ENCODE measurements at places on chromosomes 6 and 20.

- DNase-seq = no peak
Measured at GRCh38 chr6:137737836-137738596, 129.0 kb upstream of the TNFAIP3 start.

DNA sequence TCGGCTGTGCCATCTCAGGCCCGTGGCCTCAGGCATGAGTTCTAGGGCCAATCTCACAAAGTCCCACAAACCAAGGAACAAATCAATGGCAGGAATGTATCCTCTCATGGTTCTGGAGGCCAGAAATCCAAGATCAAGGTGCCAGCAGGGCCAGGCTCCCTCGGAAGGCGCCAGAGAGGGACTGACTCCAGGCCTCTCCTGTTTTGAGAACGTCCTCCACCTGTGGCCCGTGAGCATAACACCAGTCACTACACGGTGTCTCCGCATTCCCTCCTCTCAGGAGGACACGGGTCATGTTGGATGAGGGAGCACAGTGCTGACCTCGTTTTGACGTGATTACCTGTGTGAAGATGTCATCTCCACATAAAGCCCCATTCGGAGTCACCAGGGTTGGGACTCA is 45.0 kb upstream of the SMOC2 start:
- DNase-seq = no peak

GRCh38 chr20:32333181-32333987 is 24.7 kb upstream of the ASXL1 start:
- no peak for DNase-seq

GRCh38 chr6:16635810-16636602 is 125.3 kb downstream of the ATXN1 start:
- DNase-seq = no peak

GRCh38 chr6:53889365-53889764 is 94.6 kb downstream of the LRRC1 start:
- DNase-seq = no peak

GRCh38 chr20:36215778-36216177 is 20.5 kb upstream of the AAR2 start:
- no peak for DNase-seq

DNA sequence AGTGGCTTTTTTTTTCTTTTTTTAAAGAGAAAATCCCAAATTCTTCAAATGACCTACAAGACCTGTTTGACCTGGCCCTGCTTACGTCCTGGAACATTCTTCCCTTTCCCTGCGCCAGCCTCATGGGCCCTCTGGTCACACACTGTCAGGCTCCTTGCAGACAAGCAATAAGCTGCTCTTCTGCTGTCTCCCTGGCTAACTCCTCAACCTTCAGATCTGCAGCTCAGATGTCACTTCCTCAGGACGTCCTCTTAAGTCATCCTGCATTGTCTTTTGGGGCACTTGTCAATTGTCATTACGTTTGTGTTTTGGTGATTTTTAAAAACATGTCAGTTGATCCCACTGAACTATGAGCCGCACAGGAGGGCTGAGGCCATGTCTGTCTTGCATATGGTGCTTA is 28.9 kb upstream of the SLC35D3 start:
- no peak for DNase-seq

DNA sequence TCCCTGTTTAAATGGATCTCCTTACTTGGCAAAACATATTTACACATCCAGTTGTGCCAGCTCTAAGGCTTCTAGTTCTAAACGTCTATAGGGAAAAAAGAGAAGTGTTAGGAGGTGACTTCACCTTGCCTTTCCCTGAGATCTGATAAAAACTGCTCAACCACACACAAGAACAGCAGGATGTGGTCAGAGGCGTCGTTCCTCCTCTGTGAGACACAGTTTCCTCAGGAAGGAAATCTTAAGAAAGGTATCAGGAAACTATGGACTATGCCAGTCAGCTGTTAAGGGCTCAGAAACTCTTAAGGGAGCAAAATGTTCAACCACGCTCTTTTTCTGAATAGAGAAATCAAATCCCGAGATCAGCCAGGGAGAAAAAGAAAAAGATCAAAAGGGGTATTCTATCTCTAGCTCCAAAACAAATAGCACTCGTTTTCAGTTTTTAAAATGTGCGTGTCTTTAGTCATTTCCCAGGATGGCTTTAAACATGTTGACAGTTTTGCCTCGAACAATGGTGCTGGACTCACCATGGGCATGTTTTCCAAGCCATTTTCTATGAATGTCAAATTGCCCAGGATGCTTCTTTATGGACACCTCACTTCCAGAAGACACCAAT is 154.5 kb downstream of the HACE1 start:
- no peak for DNase-seq

DNA sequence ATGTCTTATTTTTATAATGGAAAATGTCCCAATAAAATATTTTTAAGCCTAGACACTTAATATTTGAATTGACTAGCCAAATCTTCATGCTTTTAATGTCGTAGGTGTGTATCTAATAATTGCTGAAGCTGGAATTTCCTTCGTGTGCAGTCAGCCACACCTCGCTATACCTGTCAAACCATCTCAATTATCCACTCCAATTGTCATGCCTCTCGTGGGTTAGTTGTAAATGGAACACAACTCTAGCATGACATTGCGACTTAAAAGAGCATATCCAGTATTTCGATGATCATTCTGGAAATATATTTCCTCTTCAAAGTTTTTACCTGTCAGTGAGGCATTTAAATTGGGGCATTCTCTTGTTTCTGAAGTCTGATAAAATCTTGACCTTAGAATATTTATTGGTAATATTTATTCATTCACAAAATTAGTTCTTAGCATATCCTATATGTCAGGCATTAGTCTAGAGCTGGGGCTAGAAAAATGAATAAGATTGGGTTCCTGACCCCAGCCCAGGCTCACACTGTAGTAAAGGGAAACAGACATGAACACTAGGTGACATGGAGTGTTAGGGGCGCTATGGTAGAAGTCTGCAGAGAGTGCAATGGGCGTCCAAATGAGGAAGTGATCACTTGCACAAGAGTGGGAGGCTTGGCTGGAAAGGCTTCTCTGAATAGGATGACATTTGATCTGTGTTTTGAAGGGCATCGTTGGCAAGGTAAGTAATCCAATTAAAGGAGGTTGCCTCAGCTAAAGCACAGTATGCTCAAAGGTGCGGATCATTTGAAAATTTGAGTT is 11.0 kb upstream of the CFAP206 start:
- no peak for DNase-seq

DNA sequence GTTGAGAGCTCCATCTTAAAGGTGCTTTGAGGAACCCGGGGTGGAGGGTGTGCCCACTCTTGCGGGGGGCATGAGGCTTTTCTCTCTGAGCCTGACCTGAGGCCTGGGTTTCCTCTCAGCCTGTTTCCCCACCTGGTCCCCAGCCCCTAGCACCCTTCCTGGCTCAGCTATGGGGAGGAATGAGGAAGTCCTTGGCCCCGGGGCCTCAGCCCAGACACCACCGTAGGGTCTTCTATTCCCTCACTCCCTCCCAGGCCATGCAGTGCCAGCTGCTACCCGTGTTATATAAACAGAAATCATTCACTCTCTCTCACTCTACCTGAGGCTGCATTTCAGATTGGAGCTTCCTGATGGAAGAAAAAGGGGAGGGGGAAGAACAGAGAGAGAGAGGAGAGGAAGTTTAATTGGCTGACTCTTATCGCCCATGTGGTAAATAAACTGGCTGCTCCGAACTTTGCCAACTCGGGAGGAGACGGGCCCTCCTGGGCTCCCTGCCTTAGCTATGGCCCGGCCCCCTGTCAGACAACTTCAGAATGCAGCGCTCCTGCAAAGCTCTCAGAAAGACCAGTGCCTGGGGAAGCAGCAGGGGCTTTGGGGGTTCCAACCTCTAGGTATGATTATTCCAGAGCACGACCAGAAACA is 2.8 kb downstream of the CDH22 start:
- no peak for DNase-seq

GRCh38 chr20:56689318-56689717 is 60.2 kb downstream of the TFAP2C start:
- DNase-seq = no peak

GRCh38 chr6:21984561-21984960 is 312.3 kb downstream of the PRL start:
- DNase-seq = peak; percentile 33

DNA sequence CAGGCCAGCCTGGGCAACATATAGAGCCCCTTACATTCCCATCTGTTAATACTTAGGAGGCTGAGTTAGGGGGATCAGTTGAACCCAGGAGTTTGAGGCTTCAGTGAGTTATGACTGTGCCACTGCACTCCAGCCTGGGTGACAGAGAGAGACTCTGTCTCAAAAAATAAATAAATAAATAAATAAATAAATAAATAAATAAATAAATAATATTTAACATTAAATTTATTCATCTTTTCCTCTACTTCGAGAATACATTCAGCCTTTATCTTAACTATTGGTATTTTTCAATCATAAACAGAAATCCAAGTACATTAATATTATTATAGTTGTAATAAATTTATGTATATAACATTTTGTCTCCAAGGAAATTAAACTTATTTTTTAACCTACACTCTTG is 1227.7 kb upstream of the GJE1 start:
- DNase-seq = no peak

- no peak for DNase-seq
Measured at GRCh38 chr6:10962673-10963072, 75.8 kb downstream of the SYCP2L start.

DNA sequence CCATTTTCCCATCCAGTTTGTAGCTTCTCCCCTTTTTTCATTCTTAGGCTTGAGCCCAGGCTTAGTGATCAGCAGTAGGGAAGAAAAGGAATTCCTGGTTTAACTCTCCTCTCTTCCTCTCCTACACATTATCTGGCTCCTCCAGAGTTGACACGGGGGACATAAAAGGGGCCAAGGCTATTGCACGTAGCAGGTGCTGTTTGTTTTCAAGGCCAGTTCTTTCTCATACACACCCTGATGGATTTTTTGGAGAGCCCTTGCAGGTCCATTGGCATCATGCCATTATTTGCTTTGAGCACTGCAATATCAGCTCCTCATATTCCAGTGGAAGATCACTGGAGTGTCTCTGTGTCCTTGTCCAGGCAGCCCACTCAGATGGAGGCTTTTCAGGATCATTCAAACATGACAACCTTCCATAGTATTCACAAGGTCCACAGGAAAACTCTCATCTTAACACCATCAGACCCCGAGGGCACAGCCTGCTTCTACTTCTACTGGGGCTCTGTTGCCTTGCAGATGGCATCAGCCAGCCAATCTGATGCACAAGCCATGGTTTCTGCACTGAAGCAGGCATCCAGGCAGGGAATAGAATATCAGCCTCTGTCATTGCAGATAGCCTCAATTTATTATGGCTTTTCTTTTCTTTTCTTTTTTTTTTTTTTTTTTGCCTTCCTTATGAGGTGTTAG is 18.8 kb downstream of the PLCB4 start:
- DNase-seq = no peak

DNA sequence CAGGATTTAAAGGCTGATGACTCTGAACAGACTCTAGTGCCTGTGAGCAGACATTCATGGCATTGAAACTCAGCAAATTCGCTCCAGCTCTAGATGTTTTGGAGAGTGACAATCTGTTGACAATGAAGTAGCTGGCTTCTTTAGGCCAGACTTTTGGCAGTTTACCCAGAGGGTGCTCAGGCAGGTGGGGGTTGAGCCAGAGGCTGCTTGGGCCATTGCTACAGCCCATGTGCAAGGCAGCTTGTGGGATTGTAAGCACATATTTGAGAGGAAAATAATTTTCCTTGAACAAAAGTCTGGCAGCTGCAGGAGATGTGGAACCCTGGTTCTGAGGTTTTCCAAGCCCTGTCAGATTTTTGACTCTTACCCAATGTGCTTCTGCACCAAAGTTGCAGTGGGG is 311.6 kb downstream of the CDC5L start:
- DNase-seq = no peak

GRCh38 chr6:116190550-116190949 is 63.3 kb downstream of the TSPYL4 start:
- peak; percentile 40 for DNase-seq

GRCh38 chr6:140252099-140252498 is 877.7 kb upstream of the CITED2 start:
- DNase-seq = no peak

DNA sequence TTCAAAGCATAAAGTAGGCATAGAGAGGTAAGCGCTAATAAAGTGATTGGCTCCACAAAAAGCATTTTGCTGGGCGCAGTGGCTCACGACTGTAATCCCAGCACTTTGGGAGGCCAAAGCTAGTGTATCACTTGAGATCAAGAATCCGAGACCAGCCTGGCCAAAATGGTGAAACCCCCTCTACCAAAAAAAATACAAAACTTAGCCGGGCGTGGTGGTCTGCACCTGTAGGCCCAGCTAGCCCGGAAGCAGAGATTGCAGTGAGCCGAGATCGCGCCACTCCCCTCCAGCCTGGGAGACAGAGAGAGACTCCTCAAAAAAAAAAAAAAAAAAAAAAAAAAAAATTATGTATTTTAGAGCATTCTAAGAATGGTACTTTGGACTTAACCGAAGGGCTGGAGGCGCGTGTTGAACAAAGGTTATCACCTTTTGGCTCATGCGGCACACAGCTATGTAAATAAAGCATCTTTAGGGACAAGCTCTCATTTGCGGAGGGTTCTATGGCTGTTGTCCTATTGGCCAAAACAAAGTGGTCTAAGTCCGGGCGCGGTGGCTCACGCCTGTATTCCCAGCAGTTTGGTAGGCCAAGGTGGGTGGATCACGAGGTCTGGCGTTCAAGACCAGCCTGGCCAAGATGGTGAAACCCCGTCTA is 17.4 kb downstream of the HFE start:
- DNase-seq = no peak

DNA sequence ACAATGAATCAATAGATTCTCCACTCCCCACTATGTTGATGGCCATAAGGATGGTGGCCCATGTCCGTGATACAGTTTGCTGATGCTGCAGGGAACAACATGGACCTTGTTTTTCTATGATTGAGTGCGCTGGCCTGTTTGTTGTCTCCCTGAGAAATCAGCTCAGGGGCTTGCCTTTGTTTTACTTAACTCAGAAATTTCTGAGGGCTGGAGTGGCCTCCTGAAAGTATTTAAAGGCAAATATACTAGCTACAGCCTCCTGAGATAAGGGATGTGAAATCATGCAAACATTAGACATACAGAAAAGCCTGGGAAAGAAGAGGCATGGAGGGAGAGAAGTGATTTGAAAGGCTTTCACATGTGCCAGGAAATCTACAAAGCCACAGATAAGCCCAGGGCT is 170.3 kb upstream of the FLRT3 start:
- no peak for DNase-seq

- no peak for DNase-seq
Measured at GRCh38 chr20:5215672-5216304, 89.0 kb downstream of the CDS2 start.
